ENCODE measurements at places on chromosomes 2 and 18.

GRCh38 chr18:73768043-73768442 lies 379.6 kb downstream of the FBXO15 start:
- DNase-seq = no peak

DNA sequence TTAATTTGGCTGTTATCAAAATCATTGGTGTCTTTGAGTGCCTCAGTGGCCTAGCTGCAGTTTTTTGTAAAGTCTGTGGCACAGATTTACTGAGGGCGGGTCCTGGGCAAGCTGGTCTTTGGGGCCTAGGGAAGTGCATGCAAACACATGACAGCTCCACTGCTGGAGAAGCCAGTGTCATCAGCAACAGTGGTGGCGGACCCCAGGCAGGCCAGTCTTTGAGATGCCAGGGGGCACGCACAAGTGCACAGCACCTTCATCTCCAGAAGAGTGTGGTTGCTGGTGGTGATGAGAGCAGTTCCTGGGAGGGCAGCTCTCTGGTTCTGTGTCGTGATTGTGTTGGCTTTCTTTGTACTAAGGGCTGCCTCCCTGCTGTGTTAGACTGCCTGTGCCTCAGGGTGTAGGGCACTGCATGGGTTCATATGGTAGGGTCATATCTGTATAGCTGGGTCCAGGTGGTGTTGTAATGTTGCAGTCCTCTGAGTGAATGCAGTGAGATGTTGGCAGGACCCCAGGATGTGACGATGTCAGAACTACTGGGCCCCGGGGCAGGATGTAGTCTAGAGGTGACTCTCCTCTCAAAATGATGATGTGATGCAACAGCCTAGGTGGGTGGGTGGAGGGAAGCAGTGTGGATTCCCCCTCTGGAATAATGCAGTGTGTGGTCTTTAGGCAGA lies 646.7 kb upstream of the CDH2 start:
- no peak for DNase-seq

DNA sequence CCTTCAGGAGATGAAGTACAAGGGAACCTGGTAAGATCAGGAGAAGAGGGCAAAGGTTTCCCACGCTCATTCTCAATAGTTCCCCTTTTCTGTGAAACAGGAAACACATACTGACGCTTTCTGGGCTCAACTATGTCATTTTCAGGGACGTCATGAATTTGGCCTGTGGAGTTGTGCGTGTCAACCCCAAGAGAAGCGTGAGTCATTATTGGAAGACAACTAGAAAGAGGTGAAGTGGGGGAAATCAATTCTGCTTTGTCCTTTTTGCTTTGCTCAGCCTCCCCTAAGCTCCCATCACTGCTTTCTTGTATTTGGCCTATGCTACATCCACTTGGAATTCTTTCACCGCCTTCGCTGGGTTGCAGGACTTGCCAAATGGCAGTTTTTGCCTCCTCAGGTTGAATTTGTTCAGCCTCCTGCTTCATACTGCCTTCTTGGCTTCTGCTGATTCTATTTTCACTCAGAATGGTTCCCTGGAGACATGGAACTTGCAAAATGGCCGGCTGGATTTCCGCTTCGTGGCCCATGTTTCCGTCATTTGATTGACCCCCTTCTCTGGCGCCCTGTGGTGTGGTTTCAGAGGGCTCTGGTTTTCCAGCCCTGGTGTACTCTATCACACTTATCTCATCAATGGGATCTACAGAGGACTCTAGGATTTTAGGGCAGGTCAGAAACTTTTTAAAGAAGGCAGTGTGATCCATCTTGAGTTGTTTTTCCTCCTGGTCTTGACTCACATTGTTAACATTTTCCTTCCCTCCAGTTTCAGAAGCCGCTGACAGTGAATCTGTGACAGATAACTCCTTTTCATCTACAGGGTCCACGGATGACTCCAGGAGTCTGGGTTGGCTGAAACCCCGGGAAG lies 93.3 kb downstream of the ALPK2 start:
- no peak for DNase-seq

DNA sequence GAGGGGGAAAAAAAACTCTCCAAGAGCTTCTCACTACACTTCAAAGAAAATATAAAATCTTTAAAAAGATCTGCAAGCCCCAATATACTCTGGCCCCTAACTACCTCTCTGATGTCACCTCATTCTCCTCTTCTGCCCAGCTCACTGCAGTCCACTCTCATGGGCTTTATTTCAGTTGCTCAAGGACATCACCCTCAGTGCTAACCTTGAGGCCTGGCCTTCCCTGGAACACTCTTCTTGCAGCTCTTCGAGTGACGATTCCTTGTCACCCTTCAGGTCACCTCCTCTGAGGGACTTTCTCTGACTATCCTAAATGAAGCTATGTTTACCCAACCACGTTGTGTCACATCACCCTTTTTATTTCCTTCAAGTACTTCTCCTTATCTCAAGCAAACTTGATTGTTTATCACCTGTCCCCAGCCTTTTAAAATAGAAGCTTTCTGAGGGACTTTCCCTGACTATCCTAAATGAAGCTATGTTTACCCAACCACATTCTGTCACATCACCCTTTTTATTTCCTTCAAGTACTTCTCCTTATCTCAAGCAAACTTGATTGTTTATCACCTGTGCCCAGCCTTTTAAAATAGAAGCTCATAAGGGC lies 10.4 kb downstream of the RTTN start:
- no peak for DNase-seq

DNA sequence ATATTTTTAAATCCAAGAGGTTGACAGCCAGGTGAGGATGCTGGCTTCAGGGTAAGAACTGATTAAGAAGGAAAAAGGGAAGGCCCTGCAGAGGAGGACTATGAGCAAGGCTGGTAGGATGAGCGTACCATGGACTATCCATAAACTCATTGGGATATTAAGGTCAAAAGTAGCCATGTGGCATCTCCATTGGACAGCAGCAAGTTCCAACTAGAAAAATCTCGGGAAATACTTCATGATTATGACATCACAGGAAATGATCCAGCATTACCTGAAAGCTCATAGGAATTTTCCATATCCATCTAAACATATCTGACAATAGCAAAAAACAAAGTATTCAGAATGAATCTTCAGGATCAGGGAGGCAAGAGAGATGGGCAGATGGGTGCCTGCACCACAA lies 34.2 kb downstream of the TGFA start:
- DNase-seq = no peak

DNA sequence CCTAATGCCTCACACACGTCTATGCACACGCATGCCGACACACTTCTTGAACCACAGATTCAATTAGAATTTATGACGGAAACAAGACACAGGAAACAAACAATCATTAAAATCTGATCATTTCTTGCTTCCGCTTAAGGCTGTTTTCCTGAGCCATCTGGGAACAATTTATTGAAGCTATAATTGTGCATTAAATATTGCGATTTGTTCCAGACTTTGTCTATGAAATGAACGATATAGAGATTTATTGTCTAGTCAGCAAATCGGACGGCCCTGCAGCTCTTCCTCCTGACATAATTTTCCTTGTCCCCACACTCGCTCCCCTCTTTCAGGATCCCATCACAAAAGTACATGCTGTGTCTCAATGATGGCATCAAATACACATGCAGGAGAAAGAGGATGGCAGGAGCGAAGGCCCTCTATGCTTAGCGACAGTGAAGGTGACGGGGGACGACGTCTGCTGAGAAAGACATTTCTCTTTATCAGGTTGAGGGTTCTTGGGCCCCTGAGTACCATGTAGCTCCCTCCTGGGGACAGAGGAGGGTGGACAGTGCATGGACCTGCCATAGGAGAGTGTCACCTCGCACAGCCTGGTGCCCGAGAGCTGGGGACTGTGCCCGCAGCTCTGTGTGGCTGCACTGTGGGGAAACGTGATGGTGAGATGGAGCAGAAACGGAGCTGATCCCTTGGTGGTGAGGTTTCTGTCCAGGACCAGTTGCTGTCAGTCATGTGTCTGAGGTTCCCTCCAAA lies 157.3 kb downstream of the ACKR3 start:
- DNase-seq = no peak

GRCh38 chr18:45415614-45416013 lies 199.7 kb upstream of the SLC14A2 start:
- no peak for DNase-seq

DNA sequence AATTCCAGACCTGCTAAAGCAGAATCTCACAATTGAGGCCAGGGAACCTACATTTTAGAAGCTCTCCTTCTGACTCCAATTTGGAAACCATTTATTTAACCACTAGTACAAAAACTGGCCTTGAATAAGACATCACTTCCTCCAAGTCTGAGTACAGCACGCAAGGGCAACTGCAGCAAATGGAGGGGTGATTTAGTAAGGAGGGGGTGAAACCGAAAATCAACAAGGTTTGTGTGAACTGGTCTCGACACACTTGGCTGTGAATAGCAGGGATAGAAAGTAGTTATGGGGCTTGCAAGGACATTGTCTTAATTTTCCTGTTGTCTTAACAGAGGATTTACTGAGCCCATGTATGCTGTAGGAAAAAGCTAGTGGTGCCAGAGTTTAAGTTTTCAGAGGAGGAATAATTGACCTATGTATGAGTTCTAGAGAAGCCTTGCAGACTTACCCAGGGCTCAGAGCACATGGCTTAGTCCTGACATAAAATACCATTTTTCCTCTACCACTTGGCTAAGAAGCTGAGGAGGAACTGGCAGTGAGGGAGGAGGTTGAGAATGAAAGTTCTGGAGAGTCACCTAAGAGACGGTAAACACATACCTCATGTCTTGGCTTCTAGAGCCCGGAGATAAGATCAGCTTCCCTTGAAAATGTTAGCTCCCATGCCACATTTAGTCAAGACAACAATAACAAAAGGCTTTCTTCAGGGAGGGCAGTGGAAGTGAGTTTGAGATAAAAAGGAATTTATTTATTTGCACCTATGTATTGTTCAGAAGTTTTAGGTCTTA lies 114.8 kb downstream of the SMAD2 start:
- no peak for DNase-seq

GRCh38 chr18:63376538-63376937 lies 9.5 kb upstream of the KDSR start:
- DNase-seq = no peak

DNA sequence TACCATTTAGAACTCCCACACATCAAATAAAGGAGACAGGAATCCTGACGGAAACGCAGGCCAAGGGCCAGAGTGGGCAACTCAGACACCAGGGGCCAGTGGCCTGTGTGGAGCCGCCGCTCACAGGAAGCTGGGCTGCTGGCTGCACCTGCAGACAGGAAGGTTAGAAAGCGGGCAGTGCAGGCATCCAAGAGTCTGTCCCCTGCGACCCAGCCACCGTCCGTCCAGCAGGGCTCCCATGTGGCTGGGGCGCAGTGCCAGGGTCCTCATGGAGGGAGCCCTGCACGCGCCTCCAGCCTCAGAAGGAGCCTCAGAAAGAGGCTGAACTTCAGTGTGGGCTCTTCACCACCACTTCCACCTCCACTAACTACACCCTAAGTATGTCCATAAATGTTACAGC lies 2.5 kb upstream of the ANO7 start:
- DNase-seq = no peak

- no peak for DNase-seq
Measured at GRCh38 chr2:12441750-12442475, 274.8 kb upstream of the TRIB2 start.

GRCh38 chr18:48417985-48418384 lies 8.8 kb upstream of the ZBTB7C start:
- DNase-seq = no peak

DNA sequence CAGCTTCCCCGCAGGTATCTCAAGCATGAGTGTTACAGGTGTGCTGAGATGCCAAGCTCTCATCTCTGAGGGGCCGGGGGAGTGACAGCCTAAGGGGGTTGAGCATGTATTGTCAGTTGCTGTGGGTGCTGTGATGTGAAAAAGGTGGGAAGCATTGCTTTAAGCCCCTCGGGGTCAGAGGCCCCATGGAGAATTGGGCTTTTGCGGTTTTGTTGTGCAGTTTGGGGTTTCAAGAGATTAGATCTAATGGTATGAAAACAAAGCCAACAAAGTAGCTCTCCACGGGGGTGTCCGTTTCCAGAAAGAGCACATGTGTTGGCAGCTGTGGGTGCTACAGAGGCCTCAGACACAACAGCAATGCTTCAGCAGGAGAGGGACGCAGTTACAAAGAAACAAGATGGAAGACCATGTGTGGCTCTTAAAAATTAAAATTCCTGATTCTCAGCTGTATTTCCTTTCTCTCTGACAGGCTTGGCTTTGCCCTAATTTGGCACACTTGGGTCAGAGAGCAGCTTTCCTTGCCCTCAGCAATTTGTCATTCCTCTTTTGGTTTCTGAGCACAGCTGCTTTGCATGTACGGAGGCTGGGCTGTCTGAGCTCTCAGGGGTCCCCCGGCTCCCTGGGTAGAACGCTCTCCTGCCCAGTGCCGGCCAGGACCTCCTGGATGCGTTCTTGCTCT lies 69.9 kb downstream of the TMEM247 start:
- DNase-seq = no peak

- DNase-seq = no peak
Measured at GRCh38 chr18:48162956-48163737, 232.7 kb upstream of the SMAD2 start.

- DNase-seq = no peak
Measured at GRCh38 chr18:62637403-62637802, 77.9 kb upstream of the PHLPP1 start.

DNA sequence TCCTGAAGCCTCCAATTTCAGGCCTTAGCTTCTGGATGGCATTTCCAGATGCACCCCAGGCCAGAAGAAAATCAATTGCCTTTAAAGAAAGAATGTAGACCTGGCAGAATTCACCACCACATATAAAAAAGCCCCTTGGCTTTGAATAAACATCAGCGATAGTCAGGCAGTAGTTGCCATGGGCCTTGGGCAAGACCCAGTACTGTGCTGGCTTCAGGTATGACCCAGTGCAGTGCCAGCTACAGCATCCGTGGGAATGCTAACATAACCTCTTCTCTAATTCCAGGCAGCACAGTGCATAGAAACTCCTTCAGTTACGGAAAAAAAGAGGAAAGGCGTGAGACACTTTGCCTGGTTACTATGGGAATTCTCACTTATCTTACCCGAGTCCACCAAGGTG lies 539.6 kb upstream of the LRRTM4 start:
- no peak for DNase-seq

DNA sequence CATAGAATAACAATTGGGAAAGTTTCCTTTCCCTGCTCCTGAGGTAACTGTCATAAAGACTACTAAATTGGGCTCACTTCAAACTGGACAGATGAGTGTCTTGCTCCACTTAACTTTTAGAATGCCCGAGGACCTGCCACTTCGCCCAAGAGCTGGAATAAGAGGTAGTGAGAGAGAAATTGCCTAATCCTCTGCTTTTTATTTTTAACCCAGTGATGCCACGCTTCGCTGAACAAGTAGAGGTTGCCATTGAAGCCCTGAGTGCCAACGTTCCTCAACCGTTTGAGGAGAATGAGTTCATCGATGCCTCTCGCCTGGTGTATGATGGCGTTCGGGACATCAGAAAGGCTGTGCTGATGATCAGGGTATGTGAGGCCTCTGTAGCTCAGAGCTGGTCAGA lies 269.4 kb upstream of the LRRTM1 start:
- no peak for DNase-seq

GRCh38 chr2:62296034-62296831 lies 100.3 kb downstream of the B3GNT2 start:
- DNase-seq = no peak

DNA sequence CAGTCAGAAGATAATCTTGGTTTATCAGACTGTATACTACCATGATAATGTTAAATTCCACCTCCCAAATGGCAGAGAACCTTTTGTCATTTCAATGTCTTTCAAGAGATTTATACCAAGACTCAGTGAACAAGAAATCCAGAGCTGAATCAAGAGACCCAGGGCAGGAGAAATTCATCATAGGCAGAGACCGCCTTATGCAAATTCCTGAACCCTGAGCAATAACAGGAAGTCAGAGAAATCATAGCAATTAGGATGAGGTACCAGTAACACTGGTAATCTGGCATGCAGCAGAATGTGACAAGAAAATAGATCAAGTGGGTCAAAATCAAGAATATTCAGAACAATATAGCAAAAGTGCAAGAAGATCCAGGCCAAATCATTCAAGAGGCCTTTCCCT lies 412.4 kb upstream of the LRATD1 start:
- DNase-seq = no peak
